Activated naive CD4-positive, alpha-beta T cell treated with anti-CD3 and anti-CD28 coated beads, Interleukin-2, amount 10 ng/mL, durations not matched to agents 7 days and 5 days (primary cell): ENCODE measurements at places on chromosomes 16 and 17.

- peak; percentile 56 for DNase-seq
These were observed 604 bp downstream of the HS3ST3B1 start for GRCh38 chr17:14301279-14302090.

DNA sequence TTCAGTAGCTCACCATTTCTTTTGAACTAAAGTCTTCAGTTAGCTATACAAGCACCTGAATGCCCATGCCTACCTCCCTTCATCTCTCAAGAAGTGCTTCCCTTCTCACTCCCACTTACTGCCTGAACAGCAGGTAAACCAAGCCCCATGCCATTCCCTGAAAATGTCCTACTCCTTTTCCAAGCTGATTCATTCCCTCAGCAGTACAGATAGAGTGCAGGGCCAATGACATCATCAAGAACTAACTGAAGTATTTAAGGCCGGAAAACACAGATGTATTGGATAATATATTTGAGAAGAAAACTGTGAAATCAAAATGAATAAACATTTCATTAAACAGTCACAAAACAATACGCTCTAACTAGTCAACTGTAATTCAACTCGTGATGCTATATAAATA lies 478.8 kb upstream of the CDH11 start:
- no peak for DNase-seq

DNA sequence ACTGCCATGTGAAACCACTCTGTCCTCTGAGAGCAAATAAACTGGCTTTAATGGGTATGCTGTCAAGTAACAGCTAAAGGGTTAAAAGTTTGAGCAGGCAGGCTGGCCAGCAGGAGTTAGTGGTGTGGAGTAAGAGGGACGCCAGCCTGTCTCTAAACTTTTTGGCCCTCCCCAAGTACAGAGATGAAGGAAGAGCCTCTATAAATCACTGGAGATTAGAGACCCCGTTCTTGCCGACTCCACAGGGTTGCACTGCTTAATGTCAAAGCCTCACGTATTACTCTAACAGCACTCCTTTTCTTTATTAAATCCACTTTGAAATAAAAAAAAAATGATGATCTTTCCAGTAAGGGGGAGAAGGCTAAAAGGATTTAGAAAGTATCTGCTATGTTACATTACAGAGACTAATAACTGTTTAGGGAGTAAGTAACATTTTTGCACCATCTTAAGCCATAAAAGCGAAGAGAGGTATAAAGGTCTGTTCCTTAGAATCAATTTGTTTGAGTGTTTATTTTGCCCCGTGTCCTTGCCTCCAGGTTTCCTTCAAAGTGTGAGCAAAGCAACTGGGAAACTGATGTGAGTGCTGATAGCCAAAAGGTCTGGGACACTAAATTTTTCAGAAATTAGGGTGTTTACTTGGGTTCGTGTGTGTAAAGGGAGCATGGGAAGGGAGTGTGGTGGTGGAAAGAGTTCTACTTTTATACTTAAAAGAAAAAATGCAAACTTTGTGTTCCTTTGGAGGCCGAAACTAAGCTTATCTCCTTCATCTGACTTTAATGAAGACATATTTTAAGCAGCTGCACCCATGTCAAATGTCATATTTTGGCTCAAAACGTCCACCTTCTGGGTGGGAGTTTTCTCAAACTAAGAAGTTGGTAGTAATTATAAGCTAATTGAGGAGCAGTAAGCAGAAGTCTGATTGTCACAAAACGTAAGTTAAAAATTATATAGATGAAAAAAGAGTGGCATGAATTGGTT lies 109.9 kb upstream of the TBX2 start:
- DNase-seq, result no peak

DNA sequence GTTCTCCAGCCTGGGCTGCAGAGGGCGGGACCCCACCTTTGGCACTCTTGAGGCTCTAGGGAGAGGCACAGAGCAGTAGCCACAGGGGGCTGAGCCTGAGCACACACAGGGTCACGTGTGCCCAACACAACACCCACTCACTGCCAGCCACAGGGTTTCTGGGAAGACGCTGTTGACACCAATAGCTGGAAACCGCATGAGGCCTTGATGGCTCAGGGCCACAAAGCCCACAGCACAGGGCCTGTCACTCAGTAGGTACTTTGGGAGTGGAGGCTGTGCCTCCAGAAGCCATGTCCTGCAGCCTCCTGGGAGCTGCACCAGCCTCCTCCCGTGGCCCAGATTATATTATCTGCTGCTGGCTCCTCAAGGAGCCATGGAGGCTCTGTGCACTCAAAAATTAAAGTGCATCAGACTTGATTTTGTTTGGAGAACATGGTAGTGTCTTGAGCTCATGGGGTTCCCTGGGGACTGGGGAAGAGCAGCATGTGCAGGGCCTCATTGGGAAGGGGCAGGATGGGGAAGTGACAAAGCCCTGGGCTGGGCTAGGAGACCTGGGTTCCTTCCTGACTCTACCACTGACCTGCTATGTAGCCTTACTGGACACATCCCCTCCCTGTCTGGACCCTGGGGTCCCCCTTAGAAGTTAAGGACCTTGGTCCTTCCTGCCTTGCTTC lies 12.5 kb upstream of the SREBF1 start:
- peak; percentile 92 for DNase-seq

GRCh38 chr17:7903154-7904103 lies 12.7 kb downstream of the RNF227 start:
- no peak for DNase-seq

DNA sequence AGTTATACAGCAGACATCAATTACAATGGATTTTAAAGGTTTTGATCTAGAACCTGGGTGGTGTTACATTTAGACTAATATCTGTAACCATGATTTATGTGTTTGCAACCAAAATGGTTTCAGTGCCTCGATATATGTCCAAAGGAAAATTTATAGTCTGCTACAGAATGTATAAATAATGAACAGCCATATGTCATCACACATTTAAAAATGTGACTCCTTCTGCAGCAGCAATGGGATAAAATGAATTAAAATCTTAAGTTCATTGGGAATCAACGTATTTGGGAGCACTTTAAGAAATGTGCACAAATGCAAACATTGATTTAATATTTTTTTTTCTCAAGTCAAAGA lies 610.2 kb downstream of the TMEM114 start:
- DNase-seq, result no peak

DNA sequence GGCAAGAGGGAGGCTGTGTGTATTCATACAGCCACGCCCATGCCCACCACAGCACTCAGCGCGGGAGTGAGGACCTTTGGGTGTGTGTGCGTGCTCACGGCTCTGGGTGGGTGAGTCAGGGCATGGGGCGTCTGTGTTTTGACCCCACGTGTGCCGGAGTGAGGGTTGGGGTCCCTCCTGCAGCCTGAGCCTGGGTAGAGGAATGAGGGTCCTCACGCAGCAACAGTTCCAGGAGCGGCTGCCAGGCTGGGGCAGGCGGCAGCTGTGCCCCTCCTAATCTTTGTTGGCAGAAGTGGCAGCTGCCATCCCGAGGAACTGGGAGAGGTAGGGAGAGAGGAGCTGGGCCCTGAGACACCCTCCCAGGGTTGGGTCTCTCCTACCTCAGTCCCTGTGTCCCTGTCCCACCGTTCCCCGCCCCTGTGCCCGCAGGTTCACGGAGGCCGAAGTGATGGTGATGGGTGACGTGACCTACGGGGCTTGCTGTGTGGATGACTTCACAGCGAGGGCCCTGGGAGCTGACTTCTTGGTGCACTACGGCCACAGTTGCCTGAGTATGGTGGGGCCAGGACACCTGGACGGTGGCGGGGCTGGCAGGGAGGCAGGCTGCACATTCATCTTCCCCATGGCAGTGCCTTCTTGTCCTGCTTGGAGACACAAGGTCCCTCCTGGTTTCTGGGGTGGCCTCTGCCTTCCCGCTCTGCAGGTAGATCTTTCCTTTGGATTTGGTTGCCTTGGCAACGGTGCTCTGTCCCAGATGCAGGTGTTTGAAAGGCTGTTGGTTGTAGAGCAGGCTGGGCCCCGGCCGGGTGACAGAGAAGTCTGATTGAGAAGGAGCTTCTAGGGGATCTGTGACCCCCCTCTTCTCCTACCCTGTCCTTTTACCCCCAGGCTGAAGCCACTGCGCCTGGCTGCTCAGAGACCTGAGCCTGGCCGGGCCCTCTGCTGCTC lies 5.9 kb downstream of the DPH1 start:
- no peak for DNase-seq

DNA sequence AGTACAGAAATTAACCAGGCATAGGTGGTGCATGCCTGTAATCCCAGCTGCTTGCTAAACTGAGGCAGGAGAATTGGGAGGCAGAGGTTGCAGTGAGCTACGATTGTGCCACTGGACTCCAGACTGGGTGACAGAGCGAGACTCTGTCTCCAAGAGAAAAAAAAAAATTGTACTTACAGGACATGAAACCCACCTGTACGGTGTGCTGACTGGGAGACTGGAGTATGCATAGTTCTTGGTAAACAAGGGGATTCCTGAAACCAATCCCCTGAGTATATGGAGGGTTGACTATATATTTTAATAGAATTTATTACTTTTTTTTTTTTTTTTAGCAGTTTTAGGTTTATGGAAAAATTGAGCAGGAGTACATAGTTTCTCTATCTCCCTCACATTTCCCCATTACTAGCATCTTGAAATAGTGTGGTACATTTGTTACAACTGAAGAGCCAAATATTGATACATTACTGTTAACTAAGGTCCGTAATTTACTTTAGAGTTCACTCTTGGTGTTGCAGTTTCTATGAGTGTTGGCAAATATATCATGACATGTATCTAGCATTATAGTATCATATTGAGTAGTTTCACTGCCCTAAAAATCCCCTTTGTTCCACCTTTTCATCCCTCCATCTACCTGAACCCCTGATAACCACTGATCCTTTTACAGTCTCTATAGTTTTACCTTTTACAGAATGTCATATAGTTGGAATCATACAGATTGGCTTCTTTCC lies 19.3 kb downstream of the TENT4B start:
- DNase-seq, result no peak

GRCh38 chr16:73998707-73999106 lies 297.9 kb upstream of the PSMD7 start:
- no peak for DNase-seq

- peak; percentile 49 for DNase-seq
These were observed 1.1 kb upstream of the AKTIP start for GRCh38 chr16:53503991-53504663.

GRCh38 chr17:6305613-6306360 lies 129.1 kb downstream of the AIPL1 start:
- DNase-seq, result no peak

- DNase-seq, result no peak
These were observed 58.4 kb downstream of the EPN2 start for GRCh38 chr17:19295473-19296135.

DNA sequence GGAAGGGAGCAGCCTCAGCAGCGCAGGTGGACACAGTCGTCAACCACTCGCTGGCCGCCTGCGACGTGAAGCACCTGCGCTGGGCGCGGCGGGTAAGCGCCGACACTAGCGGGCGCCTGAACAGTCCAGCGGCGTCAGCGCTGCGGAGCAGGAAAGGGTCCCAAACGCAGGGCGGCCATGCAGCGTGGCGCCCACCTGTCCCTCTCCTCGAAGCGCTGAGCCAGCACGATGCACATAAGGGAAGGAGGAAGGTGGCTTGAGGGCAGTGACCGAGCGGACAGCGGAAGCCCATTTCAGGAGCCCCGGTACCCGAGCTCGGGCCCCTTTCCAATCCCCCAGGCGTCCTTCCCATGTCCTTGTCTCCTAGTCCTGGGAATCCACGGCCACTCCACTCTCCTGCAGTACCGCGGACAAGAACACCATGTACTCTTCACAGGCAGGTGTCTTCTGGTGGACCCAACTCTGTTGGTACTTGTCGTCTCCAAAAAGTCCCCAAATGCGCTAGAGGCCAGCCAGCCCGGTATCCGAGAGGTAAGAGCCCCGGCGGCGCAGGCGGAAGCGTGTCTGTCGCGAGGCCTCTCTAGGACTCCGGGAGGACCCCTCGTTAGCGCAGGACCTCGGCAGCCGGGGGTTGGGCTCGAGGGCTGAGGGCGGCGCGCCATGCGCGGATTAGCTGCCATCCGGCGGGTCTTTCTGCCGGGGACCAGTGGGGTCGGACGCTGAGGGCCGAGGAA lies 14.4 kb downstream of the ZNF232 start:
- peak; percentile 43 for DNase-seq

DNA sequence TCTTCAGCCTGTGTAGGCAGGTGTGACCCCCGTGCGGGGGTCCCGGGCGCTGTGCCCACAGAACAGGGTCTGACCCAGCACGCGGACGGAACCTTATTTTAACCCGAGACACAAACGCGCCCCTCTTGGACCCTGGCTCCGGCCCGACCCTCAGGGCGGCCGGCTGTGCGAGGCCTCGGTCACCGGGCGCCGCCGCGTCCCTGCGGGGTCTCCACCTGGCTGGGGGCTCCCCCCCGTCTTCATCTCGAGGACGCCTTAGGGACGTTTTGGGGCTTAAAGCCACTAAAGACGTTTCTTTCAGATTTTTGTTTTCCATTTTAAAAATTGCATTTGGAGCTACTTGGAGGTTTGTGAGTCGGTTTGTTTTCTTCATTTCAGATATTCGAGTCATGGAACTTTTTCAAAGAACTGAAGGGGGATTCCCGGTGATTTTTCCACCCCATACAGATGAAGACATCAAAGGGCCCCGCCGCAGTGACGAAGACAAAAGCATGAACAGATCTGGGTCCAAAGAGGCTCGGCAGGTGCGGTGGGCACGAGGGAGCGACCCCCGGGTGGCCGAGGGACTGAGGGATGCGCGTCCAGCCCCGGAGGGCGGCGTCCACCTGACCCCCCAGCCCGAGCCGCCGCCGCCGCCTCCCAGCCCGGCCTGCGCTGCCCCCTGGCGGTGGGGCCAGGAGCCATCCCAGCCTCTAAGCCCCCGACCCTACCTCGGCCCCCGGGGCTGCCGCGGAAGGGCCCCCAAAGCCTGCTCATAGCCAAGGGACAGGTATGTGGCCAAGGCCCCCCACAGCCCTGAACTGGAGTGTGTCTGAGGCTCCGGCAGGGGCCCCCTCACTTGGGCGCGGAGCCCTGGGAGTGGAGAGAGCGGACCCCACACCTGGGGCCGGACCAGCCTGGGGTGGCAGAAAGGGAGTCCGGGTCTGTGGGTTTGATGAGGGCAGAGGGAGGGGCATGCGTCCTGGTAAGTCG lies 3.8 kb upstream of the CD7 start:
- DNase-seq, result peak; percentile 82

DNA sequence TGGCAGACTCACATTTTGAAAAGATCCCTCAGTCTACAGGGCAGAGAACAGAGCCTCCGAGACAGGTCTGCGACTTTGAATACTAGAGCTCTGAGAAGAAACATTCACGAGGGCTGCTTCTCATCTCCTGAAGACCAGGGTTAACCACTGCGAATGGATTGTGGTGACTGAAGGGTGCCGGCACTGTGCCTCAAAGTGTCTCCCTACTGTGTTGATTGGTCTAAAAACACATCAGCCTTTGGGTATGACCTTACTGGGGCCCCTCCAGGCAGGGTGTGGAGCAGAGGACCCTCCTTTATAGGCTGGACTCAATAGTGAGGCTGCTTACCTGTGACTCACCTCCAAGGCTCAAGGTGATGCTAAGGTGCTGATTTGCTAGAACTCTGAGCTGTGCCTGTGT lies 2.6 kb upstream of the LGALS9 start:
- DNase-seq, result no peak

DNA sequence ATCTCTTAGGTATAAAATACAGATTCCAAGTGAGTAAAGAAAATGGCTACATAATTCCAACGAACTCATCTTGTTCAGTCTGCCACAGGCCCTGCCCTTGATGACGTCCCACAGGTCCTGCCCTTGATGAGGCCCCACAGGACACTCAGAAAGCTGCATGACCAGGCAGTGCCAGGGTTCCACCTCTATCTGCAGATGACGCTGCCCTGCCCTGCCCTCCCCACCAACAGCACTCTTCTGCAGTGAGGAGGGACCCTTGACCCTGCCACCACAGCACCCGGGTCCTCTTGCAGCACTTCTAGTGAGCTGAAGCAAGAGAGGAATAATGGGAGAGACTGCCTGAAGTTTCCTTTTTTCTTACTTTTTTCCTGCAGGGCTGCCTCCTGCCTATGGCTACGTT lies 118.4 kb downstream of the VPS53 start:
- no peak for DNase-seq
